ENCODE measurements at places on chromosomes 1 and 21. TPM values are rescaled to one million over a fixed set of nuclear protein-coding genes. Genes with fewer than 3 reads are reported as not detected.

ABCD3 gene
- 23.9 TPM for polyA plus RNA-seq

NCAM2 gene
- polyA plus RNA-seq = not detected

DUSP12 gene
- 53.8 TPM for polyA plus RNA-seq

MAP7D1 gene
- polyA plus RNA-seq = 68.3 TPM

F11R gene
- polyA plus RNA-seq = 33.2 TPM

- no peak for DNase-seq
Observed at GRCh38 chr1:168320800-168321450, 40.2 kb downstream of the TBX19 start.

DNA sequence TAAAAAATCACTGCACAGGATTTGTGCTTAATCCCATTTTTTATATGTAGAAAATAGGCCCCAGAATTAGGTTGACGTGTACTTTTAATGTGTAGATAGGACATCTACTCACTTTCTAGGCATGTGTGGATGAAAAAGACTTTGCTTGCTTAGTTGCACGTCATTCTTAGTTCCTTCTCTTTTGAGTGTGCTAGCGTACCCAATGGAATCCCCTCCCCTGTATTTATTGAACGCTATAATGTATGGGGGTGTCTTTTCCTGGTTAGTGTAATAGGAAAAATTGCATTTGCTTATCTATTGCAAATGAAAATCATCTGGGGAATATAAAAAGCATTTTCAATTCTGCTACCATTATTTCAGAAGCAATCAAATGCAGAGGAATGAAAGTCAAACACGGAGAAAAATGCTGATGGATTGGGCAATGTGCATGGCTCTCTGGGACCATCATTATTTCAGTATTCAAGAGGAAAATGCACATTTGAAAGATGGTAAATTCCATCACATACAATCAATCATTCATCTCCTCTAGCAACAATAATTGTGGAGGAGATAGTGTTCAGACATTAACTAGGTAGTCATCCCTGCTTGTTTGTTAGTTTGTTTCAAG, 277.0 kb upstream of the B3GALT2 start:
- no peak for DNase-seq

DNA sequence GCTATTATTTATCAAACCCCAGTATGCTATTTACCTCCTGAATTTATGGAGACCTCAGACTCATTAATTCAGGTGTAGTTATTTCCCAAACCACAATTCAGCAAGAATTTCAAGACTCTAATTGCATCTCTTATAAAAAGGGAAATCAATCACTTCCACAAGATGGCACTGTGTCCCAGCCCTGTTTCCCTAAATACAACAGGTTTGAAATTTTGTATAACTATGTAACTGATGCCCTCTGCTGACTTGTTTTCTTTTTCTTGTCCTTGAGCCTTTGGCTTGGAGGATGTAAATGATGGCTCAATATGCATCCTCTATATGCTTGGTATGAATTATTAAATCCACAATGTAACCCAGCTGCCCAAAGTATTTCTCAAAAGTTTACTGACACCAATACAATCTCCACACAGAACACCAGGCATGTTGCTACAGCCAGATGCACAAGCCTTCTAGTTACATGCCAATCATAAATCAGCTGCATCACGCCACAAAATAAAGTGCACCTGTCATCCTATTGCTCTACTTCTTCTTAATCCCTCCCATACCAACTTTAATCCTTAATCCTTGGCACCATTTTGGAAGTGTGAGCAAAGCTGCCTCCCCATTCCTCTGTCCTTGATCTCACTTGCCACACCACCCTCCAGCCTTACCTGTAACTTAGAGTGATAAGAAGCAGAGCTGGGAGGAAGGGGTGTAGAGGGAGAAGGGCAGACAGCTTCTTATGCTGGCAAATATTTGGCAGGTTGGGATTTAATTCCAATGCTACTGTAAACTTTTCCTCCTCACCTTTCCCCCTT, 9.0 kb downstream of the C1orf105 start:
- peak; percentile 55 for DNase-seq

GRCh38 chr1:168585191-168585590, 8.8 kb downstream of the XCL1 start:
- no peak for DNase-seq

DNA sequence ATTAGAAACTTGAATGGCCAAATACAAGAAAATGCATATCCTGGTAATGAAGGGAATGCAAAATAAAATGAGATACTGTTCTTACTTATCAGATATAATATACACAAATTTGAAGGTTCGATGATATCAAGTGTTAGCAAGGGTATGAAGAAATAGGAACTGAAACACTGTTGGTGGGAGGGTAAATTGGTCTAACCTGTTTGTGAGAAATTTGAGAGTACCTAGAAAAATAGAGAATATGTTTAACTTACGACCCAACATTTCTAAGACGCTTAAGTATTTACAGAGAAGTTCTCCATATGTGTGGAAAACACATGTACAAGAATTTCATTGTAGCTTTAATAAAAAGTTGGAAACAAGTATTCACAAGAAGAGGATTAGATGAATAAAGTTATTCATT, 25.9 kb downstream of the ATG4C start:
- DNase-seq = no peak

Data from CD4-positive, alpha-beta memory T cell (primary cell).